MCF 10A (cell line): ENCODE measurements at places on chromosomes 11 and 22.

DNA sequence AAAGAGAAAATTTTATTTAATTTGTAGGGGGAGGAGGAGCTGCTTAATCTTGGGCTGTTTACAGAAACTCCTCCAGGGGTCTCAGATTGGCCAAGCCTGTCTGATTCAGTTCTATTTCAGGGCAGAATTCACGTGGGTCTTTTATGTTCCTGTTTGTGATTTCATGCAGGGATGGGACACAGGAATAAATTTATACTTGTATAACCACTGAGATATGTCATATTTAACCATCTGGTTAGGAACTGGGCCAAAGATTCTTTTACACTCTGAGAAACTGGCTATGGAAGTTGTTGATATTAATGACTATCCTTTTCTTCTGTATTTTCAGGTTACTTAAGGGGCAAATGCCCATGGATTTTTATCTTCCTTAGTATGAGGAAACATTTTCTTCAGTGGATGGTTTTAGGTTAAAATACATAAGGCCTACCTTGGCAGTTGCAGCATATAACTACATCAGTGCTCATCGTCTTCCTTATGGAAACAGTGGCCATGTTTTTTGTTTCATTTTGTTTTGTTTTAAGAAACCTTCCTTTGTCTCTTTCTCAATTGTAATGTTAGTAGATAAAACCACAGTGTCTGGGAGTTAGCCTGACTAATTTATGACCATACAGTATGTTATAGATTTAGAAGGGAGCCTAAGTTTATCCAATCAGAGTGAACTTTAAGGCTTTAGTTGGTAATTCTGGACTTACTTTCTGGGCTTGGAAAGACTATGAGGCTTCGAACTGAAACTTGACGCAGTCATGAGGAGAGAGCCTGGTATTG, 132.4 kb upstream of the ANO3 start:
- DNase-seq, result no peak

DNA sequence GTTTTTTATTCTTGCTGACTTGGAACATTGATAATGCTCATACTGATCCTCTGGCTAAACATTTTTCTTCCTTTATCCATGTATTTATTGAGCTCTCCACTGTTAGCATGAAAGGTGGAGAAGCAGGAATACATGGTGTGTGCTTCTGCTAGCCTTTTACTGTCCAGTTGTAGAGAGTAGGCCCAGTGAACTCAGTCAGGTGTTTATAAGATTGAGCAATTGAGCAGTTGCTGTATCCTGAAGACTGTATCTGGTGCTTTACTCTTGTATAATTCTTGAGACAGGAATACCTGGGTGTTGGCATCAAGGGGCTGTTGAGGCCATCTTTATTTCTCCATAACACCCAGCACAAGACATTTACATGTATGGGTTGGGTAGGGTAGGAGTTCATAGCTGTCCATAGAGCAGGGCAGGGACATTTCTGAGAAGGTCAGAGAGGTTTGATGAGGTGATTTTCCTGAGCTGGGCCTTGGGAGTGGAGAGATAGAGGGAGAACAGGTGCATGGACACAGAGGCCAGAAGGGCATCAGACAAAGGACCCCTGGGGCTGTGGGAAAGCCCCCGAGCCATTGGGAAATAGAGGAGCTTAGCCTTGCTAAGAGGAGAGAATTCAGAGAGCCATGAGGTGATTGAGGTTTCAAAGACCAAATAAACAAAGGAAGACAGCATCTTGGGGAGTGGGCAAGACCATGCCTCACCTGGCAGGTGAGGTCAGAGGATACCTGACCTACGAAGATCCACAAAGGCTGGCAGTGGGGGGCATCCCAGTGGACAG, 155.5 kb downstream of the TEAD1 start:
- no peak for DNase-seq

DNA sequence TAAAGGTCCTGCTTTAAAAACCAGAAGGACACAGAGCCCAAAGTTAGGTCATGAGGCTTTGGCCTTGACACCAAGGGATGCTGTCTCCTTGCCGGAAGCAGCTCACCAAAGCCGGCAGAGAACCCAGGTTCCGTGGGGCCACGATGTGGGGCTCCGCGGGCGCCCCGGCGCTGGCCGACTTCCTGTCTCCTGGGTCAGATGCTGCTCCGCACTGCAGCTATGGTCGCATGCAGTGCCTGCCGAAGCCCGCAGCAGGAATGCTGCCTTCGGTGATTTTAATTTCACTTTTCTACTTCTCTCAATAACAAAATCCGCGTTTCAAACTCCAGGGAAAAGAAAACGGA, 454 bp upstream of the OTUB1 start:
- DNase-seq, result no peak

DNA sequence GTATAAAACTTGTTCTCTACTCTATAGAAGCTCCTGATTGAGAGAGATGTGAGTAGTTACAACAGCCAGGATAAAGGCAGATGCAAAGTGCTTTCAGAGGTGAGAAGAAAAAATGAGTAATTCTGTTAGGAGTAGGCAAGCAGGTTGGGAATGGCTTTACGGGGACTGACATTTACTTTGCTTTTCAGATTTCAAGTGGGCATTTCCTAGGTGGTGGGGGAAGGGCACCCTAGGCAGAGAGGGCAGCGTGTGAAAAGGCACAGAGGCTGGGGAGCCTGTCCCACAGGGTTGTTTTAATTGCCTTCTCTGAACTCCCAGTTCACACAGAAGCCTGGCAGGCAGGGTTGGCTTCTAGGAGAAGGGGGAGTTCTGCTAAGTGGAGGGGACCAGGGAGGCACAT, 106.5 kb downstream of the NAV2 start:
- no peak for DNase-seq
